T follicular helper cell (primary cell): ENCODE measurements at places on chromosomes 7 and 10.

- DNase-seq = no peak
Measured at GRCh38 chr7:101725921-101726320, 91.5 kb upstream of the CUX1 start.

- no peak for DNase-seq
Measured at GRCh38 chr7:78746301-78746700, 707.2 kb downstream of the MAGI2 start.

DNA sequence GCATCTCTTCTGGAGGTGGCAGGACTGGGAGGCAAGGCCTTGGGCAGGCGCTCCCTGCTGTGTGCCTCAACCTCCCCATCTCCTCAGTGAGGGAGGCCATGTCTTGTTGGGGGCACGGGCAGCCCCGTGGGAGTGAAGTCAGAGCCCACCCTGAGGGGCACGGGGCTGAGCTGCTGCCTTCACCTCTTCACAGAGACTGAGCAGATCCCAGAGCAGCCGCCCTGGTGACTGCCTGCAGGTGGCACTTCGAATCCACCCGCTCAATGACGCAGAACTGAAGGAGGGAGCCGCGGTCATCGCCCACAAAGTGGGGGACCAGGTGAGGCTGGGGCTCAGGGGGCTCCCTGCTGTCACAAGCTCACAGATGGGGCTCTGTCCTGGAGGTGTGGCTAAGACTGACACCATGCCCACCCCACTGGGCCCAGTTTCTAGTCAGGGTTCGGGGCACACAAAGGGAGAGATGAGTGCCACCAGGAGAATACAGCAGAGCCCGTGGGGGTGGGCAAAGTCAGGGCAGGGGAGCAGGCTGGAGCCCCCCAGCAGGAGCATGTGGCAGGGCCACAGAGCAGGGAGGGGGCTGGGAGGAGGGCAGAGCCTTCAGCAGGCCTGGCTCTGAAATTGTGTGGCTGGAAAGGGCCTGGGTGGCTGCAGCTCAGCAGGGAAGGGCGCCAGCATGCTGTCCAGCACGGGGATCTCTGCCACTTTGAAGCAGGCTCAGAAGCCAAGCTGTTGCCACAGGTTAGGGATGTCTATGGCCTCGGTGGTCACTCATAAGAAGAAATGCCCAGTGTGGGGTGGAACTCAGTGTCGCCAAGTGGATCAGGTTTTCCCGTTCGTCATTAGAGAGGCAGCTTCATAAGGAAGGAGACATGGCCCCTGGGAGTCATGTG lies 18.8 kb upstream of the CHST12 start:
- DNase-seq = no peak

DNA sequence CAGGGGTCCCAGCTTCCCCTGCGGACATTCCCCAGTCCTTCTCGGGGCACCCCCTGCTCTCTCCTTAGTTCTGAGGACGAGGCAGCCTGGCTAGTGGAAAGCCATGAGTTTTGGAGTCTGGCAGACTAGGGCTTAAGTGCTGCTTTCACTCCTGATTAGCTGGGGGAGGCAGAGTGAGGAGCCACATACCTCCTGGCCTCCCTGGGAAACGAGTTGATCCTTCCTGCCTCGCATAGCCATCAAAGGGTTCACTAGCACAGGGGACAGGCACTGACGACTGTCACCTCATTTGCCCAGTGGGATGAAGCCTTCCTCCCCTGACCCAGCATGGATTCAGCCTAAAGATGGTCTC lies 402.5 kb downstream of the RPS24 start:
- no peak for DNase-seq

GRCh38 chr7:92615861-92616260 lies 25.7 kb upstream of the FAM133B start:
- DNase-seq = no peak

- no peak for DNase-seq
Measured at GRCh38 chr10:34403512-34403911, 411.6 kb downstream of the PARD3 start.

GRCh38 chr10:30857803-30858202 lies 173.9 kb downstream of the ZNF438 start:
- DNase-seq = no peak

- DNase-seq = no peak
Measured at GRCh38 chr7:9026121-9026520, 592.7 kb downstream of the NXPH1 start.
